ENCODE measurements at places on chromosomes 5 and 9.

DNA sequence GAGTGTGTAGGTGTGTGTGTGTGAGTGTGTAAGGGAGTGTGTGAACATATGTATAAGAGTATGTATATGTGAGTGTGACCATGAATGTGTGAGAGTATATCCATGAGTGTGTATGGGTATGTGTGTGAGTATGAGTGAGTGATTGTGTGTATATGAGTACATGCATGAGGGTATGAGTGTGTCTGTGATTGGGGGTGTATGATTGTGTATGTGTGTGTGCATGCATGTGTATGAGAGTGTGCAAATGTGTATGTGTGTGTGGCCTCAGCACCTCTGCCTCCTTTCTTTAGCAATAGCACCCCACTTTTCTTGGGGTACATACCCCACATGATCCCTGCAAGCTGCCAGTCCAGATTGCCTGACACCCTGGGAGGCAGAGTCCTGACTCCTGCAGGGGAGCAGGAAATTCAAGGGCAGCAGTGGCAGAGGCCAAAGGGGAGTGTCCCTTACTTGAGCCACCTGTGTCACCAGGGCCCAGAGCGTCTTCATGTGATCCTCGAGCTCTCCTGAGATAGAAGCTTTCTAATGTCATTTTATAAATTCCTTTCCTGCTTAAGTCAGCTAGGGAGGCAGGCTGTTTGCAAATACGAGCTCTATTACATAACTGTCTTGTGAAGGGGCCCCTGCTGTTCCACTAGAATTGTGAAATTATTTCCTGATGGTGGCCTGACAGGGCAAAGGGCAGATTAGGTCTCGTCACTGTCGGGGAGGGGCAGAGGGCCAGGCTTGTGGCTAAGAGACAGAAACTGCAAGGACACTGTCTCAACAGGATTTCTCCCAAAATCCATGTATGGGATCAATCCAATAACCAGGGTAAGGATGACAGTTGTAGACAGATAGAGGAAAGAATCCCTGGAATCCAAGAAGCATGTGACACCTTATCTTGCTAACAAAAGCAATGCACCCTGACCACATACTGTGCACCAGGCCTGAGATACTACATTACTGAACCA lies 389.1 kb downstream of the GADD45G start:
- DNase-seq: peak; percentile 29

DNA sequence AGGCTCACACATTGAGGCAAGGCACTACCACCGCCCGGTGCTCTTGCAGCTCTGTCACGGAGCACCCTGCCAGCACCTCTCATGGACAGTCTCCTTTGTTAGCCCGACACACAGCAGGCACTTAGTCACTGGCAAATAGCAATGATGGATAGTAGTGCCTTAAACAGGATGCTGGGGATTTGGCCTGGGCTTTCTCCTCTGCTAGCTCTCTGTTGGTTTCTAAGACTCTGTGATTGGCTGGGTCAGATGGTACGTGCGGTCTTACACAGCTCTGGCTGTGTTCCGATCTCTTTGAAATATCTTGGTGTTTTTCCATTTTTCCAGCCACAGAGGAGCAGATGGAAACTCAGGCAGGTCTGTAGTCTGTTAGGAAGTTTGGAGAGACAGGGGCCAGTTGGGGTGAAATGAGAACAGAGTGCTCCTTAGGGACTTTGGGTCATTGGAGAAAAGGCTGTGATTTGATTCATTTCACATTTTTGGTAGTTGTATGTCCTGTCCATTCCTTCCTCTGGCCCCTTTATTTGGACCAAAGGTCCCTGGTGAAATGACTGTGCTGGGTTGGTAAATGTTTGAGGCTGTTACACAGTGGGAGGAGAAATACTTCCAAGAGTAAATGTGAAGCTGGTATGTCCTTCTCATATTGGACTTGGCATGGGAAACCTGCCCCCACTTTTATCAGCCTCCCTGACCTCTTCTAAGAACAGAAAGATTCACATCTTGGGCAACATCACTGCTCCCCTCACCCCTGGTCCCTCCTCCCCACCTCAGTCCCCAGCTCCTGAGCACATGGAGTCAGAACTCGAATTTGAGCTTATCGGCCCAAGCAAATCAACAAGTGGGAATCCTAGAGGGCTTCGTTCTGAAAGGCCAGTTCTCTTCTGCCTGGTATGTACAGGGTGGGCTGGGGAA lies 3.4 kb downstream of the SMIM3 start:
- peak; percentile 98 for DNase-seq

GRCh38 chr9:112665347-112665746 lies 52.6 kb downstream of the INIP start:
- peak; percentile 32 for DNase-seq

- DNase-seq: no peak
Observed at GRCh38 chr5:94863951-94864350, 245.5 kb downstream of the SLF1 start.

GRCh38 chr9:109821711-109822110 lies 41.7 kb downstream of the PALM2AKAP2 start:
- DNase-seq: peak; percentile 67

- no peak for DNase-seq
Observed at GRCh38 chr9:105039175-105039799, 111.3 kb upstream of the ABCA1 start.

DNA sequence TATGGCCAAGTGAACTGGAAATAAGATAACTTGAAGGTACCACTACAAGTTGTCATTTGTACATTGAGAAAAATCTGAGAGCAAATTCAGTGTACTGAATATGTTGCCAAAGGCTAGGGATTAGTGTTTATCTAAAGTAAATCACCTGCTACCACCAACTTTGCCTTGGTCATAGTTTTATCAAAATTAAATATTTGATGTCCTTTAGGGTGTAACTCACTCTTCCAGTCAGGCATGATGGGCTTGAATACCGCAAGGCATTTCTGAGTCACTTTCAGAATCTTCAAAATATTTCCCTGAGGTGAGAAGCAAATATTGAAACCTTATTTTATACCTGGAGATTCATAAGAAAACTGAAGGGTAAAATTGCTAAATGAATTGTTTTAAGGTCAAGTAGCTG lies 1338.6 kb upstream of the ACO1 start:
- no peak for DNase-seq

GRCh38 chr5:93219641-93220145 lies 361.3 kb downstream of the NR2F1-AS1 start:
- no peak for DNase-seq

- DNase-seq: no peak
Observed at GRCh38 chr5:62771341-62771740, 192.7 kb downstream of the LRRC70 start.

DNA sequence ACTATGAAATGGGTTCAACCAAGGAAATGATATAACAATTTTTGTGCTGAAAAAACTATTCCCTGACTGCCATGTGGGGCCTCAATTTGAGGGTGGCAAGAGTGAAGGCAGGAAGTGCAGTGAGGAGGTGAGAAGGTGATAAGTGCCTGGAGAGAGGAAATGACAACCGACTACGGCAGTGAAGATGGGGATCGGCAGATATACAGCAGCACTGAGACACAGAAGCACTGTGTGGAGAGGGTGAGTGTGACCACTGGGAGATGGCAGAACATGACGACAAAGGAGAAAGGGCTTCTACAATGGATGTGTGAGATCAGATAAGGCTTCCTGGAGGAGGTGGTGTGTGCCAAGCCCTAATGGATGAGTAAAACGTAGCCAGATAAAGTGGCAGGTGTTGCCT lies 271.8 kb downstream of the TRIM32 start:
- DNase-seq: no peak

DNA sequence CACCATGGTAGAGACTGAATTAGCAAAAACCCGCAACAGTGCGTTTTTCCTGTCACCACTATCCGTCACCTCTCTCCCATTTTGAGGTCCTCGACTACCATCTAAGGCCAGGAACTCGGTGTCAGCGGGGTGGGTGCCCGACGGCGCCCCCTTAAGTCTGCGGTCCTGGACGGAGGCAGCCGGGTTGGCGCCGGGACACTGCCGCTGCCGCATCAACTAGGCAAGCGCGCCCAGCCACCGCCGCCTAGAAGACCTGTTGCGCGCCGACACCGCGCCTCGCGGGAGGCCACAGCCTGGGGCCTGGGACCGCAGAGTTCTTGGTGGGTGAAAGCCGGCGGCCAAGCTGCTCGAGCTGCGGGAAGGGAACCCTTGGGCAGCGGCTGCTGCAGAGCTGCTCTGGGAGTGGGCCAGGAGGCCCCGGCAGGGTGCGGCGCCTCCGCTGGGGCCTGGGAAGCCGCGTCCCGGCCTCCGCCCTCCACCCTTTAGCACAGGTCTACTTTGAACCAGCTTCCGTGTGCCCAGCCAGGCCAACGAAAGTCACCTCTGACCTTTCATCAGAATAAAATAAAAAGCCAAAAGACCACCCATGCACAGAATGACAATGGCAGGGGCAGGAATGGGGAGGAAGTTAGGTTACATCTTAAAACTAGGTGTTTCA lies 3.5 kb downstream of the FOXB2 start:
- no peak for DNase-seq

DNA sequence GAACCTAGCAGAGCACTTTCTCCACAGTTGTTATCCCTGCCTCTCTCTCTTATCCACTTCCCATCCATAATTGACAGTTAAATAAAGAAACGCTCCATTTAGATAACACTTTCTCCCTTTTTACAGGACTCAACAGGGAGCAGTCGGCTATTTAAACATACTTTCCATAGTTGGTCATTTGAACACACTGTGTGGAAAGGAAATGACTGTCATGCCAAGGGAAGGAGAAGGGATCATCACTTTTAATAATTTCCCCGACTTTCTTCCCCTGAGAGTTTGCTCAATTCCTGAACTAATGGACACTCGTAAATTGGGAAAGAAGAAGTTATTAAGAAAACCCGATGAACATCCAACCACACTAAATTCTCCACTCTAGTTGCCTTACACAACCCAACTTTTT lies 400.8 kb upstream of the PTGER4 start:
- no peak for DNase-seq

- peak; percentile 87 for DNase-seq
Observed at GRCh38 chr5:16809395-16810207, 126.5 kb downstream of the MYO10 start.

GRCh38 chr5:139882316-139882715 lies 86.7 kb downstream of the PSD2 start:
- no peak for DNase-seq

- no peak for DNase-seq
Observed at GRCh38 chr9:94864862-94865509, 138.5 kb downstream of the AOPEP start.

- DNase-seq: no peak
Observed at GRCh38 chr9:114017741-114018715, 60.1 kb downstream of the AMBP start.

GRCh38 chr9:87395804-87396479 lies 101.7 kb upstream of the DAPK1 start:
- no peak for DNase-seq

DNA sequence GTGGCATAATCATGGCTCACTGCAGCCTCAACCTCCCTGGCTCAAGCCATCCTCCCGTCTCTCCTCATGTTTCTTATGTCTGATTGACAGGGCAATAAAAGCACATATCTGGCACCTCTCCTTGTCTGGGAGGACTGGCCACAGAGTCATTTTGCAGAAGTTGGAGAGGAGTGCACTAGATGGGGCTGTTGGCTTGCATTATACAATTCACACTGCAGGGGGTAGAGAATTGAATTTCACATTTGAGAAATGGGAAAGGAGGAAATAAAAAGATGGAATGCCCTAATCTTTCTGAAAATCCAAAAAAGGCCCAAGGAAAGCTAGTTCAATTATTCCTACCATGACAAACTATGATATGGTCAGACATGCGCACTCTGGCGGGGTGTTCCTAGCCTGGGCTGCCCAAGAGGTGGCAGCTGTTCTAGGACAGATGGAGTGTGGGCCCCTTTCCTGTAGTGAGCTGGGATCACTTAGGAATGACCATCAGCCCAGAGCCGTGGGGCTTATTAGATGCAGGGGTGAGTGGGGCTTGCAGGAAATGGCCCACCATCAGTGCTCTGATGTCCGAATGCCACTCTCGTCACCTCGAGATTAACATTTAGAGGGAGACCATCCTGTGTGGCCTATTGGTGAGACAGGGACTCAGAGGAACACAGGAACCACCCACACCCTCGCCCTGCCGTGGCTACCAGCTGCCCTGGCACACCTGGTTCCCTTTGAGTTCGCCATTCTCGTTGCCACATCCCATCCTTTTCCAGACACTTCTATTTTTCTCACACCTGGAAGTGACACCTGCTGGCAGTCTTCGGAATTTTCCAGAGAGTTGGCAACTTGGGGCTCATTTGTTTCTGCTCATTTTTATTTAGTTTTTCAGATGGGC lies 21.8 kb upstream of the ANKRD18A start:
- DNase-seq: peak; percentile 6

DNA sequence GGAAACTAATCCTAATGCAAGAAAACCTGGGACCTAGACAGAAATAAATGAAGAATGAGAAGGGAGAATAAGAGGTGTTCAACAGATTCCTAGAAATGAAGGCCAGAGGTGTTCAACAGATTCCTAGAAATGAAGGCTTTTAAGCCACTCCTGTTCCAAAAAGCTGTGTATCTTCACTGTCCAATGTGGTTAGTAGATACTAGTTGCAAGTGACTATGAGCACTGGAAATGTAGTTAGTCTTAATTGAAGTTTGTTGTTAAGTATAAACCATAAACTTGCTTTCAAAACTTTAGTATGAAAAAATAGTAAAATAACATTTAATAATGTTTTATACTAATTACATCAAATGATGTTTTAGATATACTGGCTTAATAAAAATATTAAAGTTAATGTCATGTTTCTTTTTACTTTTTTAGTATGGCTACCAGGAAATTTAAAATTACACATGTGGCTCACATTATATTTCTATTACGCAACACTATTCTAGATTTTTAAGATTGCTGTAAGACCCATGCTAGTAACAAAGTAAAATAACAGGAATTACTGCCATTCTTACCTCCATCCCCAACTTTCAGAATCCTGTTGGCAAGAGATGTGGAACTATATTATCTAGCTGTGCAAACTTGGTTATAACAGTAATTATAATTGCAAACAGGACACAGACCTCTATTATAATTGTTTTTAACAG lies 57.5 kb downstream of the RICTOR start:
- DNase-seq: peak; percentile 65

GRCh38 chr5:151058301-151058700 lies 22.5 kb downstream of the TNIP1 start:
- DNase-seq: no peak

DNA sequence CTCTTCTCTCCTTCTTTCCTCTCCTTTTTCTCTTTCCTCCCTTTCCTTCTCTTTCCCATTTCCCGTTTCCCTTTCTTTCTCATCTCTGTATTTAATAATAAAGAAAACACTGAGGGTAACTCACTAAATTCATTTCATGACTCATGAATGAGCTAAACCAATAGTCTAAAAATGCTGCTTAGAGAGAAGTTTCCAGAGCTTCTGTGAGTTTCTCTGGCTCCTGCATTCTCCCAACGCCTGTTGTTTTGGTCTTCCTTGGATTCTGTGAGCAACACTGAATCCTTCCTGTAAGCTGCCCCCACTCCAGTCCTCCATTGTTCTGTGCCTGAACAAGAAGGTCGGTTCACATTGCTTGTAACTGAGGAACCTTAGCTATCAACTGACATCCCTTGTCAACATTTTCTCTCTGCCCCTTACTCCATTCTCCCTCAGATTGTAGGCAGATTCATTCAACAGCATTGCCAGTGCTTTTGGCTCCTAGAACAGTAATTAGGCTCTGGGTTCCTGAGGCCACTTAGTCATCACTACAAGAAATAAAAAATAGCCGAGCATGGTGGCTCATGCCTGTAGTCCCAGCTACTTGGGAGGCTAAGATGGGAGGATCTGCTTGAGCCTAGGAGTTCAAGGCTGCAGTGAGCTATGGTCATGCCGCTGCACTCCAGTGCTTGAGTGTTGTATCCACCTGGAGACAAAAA lies 237.7 kb upstream of the KLF4 start:
- peak; percentile 33 for DNase-seq
